Kidney (tissue), 22 donors: ENCODE measurements at places on chromosomes 1 and 21.
A peak's percentile ranks its signal among the peaks of the same experiment; 100 is the strongest.

DNA sequence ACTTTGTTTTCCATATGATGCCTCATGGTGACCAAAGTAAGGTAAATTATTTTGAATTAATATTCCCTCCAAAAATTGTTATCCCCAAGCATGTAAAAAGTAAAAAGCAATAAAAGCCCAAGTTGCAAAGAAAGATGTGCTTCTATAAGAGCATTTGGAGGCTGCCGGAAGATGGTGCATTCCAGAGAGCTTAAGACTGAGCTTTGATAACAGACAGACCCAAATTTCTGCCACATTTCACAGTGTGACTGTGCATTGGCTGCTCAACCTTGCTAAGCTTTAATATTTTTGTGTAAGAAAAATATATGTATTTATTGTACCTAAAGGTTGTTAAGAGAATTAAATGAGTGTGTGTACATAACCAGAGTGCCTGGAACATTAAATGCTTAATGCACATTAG lies 67.9 kb downstream of the CYYR1 start:
- no peak for DNase-seq

DNA sequence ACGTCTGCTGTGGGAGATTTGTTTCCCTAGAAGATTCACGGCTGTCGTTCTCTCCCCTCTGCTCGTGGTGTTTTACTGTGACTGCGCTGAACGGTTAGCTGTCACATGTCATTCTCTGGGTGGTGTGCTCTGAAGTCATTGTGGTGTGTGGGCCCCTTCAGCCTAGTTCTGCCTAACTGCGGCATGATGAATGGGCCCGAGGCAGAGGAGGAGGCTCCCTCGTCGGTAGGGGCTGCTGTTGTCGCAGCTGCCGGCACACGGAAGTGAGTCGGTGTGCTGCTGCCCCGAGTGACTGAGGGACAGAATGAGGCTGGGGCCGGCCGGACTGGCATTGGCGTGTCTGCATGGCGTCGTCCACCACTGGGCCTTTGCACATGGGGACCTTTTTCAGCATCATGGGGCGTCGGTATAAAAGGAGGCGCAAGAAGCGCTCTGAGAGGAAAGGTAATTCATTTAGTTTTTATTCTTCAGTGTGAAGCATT lies 77.9 kb downstream of the ADARB1 start:
- peak; percentile 76 for DNase-seq

- DNase-seq: no peak
Observed at GRCh38 chr1:223721658-223722607, 9.6 kb downstream of the CAPN2 start.

GRCh38 chr1:6652986-6653385 lies 28.3 kb downstream of the THAP3 start:
- DNase-seq: no peak

DNA sequence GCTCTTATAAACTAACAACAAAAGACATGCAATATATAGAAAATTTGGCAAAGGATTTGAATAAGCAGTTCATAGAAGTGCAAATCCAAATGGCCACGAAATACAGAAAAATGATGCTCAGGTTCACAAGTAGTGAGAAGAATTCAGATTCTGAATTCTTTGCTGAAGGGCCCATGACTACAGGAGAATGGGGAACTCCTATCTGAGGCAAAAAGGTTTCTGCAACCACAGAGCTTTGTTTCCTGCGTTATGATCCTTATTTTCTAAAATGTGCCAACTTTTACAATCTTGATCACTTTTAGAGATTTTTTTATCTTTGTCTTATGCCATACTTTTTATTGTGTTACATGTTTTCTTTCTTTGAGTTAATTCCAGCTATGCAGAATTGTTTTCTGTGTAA lies 91.3 kb downstream of the ITSN1 start:
- no peak for DNase-seq
